ENCODE measurements at places on chromosomes 2 and 18.

DNA sequence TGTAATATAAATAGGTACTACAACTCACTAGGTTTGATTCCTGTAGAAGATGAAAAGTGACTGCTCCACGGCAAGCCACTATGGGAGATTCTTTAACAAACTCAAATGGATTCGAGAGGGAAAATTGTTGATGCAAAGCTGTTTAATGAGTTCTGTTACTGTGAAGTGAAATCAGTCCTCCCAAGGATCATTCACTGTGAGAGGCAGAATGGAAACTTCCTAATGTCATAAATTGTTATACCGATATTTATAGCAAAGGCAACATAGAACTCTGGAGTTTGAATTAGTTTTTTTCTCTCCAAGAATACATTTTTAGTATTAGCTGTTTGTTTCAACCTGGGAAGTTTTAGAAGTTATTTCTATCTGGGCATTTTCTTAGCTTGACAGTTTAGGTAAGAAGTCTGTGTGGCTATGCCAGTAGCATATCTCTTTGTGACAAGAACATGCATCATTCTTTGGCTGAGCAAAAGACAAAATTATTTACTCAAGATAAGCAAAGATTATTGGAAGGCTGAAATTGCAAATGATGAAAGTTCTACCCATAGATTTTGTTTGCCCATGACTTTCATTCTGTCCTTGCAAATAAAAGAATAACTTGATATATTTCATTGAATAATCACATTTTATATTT is 979.7 kb downstream of the DPP10 start:
- DNase-seq, result no peak

DNA sequence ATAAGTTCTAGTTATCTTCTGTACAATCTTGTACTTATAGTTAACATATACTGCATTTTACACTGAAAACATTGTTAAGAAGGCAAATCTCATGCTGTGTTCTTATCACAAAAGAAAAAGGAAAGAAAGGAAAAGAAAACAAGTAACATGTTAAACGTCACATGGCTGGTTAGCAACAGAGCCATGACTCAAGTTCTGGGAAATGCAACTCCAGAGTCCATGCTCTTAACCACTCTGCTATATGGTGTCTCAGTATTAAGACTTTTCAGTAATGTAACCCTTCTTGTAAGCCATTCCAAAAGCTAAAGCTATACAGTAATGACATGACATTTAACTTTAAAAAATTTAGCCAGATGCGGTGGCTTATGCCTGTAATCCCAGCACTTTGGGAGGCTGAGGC is 181.4 kb downstream of the BARD1 start:
- DNase-seq, result no peak

- no peak for DNase-seq
These were observed 280.1 kb downstream of the PTH2R start for GRCh38 chr2:208686665-208687064.

DNA sequence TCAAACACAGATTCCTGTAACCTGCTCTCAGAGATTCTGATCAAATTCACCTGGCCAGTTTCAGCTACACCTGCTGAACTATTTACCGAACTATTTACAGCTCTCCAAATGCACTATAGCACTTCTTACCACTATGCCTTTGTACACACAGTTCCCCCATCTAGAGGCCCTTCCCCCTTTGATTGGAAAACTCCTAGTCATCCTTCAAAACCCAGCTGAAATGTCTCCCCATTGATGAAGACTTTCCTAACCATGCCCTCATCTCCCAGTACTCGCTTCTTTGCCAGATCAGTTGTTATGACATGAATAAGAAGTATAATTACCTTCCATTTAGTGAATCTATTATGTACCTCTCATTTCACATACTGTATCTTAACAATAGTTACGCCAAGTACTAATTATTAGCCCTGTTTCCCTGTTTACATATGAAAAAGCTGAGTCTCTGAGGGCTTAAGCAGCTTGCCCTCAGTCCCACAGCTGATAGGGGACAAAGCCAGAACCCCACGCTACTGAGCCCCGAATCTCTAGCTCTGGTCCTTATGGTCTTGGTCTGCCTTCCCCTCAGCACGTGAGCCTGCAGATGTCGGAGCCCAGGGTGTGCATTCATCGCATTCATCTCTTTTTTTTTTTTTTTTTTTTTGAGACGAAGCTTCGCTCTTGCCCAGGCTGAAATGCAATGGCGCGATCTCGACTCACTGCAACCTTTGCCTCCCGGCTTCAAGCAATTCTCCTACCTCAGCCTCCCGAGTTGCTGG is 64.7 kb upstream of the ASAP2 start:
- DNase-seq, result no peak

DNA sequence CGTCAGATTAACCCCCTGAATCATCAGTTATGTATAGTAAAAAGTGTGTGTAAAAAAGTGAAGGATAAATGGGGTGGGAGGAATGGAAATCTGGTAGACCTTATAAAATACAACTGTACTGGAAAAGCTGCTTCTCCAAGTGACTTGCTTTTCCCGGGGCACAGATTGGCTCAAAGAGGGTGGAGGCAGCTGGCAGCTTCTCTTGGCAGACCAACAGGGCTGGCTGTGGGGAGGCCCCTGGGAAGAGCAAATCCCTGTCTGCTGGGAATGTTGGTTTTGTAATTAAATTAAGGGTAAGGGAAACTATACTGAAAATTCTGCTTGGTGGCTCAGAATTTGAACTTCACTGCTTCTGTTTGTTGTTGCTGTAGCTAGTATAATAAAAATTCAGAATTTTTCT is 154.2 kb upstream of the DLX2 start:
- no peak for DNase-seq

DNA sequence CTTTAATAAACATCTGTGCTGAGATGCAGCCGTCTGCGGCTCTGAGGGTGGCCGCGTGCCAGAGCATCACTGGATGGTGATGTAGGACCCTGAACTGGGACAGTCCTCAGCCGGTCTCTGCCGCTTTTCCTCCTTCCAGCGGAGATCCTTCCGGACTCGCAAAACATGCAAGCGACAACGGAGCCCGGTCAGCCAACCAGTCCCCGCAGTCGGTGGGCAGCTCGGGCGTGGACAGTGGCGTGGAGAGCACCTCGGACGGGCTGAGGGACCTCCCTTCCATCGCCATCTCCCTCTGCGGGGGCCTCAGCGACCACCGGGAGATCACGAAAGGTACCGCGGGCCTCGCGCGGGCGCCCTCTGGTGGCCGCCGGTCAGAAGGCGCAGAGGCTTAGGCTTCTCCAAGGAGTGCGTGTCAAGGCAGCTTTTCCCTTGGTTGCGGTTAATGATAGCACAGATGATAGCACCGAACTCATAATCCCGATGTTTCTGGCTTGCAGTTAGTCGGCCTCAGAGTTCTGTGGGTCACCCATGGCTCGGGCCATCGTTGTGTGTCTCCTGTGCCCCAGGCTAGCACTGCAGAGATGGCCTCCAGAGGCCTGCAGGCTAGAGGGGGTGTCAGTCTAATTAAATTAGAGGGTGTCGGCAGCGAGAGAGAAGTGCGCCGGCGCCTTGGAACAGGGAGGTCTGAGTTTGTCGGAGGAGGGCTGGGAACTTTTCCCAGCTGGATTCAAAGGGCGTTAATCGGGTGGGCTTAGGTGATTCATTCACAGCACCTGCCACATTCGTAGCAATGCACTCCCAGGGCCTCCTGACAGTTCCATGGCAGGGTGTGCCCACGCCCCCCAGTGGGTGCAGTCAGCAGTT is 38.5 kb downstream of the LPIN1 start:
- DNase-seq, result no peak

DNA sequence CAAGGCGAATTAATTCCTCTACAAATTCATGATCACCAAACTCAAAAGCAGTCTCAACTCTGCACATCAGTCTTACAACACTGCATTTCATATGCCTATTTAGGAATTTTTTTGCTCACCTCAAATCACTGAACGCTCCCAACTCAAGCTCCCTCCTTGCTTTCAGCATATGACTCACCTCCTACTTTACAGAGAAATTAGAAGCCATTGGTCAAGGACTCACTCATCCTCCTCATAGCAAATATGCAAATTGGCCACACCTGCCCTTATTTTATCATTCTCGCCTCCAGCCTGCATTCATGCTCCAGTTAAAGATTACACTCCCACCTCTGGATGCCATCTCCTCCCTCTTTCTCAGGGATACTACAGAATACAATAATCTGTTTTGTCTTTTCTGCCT is 148.8 kb downstream of the MBD2 start:
- no peak for DNase-seq

GRCh38 chr2:41716497-41716896 is 331.3 kb upstream of the PKDCC start:
- DNase-seq, result no peak

DNA sequence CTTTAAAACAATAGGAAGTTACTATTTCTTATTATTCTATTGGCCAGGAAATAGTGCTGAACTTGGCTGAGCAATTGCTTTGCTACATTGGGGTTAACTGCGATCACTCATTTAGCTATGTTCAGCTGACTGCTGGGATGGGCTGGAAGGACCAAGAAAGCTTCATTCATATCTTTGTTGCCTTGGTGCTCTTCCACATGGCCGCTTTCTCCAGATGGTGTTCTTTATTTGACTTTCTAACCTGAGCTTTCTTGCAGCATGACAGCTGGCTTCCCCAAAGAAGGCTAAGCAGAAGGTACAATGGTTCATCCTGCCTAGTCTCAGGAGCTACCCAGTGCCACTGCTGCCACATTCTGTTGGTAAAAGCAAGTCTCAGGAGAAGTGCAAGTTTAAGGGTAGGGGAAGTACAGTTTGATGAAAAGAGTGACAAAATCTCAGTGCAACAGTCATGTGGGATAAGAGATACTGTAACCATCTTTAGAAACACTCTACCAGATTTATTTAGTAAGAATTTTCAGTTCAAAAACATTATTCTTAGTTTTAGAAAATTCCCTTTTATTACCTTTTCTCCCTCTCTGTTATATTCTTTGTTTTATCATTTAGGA is 180.6 kb upstream of the RBMS1 start:
- no peak for DNase-seq

DNA sequence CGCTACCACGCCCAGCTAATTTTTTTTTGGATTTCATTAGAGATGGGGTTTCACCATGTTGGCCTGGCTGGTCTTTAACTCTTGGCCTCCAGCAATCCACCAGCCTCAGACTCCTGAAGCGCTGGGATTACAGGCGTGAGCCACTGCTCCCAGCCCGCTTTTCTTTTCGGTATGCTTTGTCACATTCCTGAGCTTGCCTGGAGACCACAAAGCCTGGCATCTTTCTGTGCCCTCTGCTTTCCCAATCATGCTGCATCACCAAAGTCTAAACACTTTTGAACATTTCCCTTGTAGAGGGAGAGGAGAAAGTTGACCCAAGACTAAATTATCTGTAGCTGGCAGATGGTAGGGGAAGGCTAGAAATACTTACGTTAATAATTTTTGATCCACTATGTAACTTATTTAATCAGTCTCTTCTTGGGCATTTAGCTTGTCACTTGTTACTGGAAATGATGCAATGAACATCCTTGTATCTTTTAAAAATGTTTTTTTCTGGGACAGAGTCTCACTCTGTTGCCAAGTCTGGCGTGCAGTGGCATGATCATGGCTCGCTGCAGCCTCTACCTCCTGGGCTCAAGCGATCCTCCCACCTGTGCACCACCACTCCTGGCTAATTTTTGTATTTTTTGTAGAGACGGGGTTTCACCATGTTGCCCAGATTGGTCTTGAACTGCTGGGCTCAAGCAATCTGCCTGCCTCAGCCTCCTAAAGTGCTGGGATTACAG is 2.7 kb upstream of the NPC1 start:
- DNase-seq, result no peak

- DNase-seq, result no peak
These were observed 3.8 kb downstream of the FN1 start for GRCh38 chr2:215431778-215432758.

GRCh38 chr2:128495996-128496547 is 177.4 kb upstream of the HS6ST1 start:
- DNase-seq, result no peak

DNA sequence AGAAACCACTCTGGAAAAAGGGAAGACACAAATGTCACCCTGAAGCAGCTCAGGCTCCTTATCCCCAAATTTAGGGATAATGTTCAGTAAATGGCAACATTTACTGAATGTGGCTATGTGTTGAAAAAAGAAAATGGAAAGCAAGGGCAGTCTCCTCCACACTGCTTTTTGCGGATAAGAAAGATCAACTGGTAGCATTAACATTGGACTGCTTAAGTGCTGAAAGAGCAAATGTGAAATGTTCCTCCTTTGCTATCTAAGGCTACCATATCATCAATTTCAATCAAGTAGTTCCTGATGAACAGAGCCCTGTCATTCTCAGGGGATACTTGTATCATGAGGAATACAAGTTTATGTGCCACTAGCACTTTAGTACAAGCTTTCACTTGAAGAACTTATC is 12.5 kb downstream of the FBXO11 start:
- no peak for DNase-seq
